Stimulated activated CD4-positive, alpha-beta T cell treated with anti-CD3 and anti-CD28 coated beads, TNF-alpha, amount 100 ng/mL, for 1 hour (primary cell): ENCODE measurements at places on chromosomes 3 and 15.

DNA sequence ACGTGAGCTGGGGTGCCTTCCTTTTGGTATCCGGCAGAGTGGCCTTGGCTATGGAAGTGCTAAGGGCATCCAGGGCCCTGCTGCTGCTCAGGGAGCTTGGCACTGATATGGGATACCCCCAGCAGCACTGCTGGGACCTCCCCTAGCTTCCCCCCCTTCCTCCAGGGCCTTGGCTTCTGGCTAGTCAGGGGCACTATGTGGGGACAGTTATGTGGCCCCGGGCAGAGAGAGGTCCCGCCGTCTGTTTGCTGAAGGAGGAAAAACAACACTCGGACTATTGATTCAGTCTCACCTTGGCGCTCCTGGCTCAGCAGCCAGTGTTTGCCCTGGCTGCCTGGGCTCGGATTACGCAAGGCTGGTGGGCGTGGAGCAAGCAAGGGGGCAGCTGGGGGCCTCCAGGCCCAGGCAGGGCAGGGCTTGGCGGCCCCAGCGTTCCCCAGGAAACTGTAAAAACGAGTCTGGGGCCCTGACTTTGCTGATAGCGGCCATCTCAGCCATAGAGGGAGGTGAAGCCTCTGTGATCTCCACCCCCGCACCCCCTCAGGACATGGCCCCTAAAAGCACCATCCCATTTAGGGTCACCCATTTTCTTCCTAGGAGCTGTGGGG, 5.7 kb downstream of the FURIN start:
- DNase-seq = no peak

DNA sequence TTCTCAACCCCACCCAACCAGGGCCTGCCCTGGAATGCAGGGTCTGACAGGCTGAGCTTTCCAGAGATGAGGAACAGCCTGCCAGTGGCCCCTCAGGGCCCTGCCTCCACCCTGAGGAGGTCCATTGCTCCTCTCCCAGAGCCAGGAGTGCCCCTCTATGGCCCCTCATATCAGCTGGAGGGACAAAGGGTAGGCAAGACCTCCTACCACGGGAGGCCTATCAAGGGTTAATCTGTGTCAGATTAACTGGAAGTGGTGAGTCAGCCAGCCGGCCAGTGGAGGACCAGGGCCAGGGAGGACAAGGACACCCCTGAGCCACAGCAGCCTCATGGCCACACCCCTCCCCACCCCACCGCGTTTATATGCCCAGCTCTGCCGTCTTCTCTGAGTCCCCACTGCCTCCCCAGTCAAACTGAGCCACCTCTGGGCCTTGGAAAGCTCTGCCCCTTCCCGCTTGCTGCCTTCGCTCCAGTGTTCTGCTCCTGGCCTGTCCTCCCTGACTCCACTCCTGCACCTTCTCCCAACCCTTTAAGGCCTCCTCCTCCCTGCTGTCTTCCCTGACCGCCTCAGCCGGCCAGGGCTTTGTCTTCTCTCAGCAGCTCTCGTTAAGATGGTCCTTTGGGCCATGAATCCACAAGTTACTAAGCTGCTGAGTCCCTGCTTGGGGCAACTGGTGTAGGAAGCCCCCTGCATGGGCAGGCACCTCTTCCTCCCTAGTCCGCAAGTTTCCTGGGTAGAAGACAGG, 6.5 kb downstream of the CCDC33 start:
- no peak for DNase-seq

- no peak for DNase-seq
Observed at GRCh38 chr3:194861375-194861774, 175.7 kb downstream of the FAM43A start.

GRCh38 chr3:80023010-80023409, 255.2 kb upstream of the ROBO1 start:
- no peak for DNase-seq

GRCh38 chr15:72591361-72591760, 63.1 kb upstream of the GOLGA6B start:
- no peak for DNase-seq

GRCh38 chr3:157611536-157612076, 108.4 kb upstream of the VEPH1 start:
- DNase-seq = no peak

DNA sequence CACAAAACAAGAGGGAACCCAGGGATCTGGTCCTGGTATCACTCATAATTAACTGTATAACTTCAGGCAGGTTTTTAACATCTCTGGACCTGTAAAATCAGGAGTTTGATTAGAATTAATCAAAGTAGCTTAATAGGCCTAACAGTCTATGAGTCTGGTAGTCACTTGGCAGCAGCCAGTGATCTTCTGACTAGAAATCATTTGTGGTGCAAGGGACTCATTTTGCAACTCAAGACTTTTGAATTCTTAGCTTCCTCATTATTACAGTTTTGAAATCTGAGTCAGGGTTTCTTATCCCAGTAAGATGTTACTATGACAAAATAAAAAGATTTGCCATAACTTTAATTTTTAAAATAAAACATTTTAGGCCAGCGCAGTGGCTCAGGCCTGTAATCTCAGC, 70.8 kb downstream of the TMCC1 start:
- no peak for DNase-seq

DNA sequence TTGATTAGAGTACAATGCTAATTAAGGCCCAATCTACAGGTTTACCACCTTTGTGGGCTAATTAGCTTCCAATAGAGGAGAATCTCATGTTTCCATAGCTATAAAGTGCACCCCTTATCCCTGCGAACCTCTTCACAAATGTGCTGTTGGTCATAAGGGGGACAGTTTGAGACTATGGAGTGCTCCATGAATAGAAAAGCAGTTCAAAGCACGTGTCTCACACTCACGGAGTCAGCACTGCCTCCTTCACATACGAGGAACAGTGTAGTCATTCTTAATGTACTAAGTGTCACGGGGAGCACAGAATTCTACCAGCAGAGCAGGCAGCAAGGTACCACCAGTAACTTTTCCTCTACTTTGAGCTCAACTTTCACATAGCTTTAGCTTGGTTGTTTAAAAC, 62.1 kb downstream of the ETV5 start:
- DNase-seq = no peak

DNA sequence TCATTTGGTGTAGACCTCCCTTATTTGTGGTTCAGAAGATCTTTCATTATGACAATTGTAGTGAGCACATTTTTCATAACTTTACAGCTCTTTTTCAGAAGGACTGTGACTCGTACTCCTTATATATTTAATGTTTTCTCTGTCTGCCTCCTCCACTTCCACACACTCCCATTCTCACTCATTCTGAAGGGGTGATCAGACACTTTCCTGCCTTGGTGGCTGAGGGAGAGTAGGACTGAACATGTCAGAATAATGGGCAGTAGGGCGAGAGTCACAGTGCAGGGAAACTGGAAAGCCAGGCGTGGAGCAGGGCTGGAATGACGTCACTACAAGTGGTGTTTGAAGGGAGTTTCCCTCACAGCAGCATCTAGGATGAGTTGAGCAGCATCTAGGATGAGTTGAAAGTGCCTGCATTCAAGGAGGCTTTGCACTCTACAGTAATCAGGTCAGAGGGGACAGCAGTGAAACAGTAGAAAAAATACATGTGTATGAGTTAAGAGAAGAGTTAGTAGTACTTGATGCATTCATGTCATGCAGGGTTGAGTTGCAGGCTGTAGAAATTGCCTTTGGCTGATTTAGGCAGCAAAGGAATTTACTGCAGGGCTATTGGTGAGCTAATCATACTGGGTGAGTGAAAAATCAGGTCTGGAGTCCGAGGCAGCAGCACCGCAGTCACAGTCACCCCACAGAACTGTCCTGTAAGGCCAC, 36.3 kb upstream of the FBXL22 start:
- DNase-seq = no peak

- DNase-seq = no peak
Observed at GRCh38 chr3:188488801-188489200, 334.8 kb downstream of the LPP start.
